ENCODE measurements at places on chromosomes 2 and 18.

- no peak for DNase-seq
Measured at GRCh38 chr2:227267410-227268115, 57.5 kb upstream of the MFF start.

GRCh38 chr2:231394211-231395141 lies 1.0 kb upstream of the B3GNT7 start:
- DNase-seq = no peak

DNA sequence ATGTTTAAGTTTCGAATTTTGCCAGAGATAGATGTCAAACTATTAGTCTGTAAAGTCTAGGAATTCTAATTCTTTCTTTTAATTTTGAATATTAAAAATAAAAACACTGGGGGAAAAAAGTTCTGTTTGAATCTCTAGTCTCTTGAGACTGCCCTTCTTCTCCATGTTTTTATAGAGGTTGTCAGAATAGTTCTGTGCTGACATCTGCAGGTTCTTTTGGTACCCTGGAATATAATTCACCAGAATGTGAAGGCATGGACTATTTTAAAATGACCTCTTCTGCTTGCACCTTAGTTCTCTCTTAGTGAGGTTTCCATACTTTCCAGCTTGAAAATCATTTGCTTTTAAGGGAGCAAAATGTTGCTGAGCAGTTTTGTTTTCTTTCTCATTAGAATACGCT lies 121.0 kb upstream of the MSTN start:
- no peak for DNase-seq

DNA sequence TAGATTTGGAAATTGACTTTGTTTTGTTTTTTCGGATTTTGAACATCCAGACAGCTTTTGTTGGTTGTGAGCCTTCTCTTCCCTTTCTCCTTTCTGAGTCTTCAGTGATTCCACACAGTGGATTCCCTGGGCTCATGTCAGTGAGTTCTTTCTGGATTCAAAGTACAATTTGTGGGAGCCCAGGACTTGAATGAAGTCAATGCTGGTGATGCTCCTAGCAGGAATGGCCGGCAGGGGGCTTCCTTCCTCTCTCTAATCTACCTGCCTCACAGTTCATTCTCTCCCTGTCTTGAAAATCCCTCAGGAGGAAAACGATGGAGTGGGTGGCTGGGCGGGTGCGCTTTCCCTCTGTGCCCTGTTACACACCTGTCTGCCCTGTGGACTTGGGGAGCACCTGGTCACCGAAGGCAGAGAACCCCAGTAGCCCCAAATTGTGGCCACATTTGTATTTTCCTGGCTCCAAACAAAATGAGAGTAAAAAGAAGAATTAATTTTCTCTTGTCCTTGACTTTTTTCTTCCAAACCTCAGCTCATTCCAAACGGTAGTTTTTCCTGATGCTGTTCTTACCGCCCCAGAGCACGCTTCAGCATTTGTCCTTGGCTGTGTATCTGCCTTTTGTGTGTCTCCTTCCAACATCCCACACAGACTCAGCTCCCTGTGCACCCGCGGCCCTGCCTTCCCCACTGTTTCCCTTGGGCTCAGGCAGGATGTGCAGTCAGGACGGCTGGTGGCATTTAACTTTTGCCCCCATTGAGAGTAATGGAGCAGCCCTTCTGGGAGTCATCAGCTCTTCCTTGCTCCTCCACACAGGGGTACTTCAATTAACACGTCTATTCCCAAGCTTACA lies 86.6 kb downstream of the MARCO start:
- no peak for DNase-seq

GRCh38 chr2:127025359-127026166 lies 81.4 kb downstream of the BIN1 start:
- peak; percentile 61 for DNase-seq

GRCh38 chr2:233650981-233651380 lies 14.7 kb downstream of the UGT1A10 start:
- DNase-seq = no peak

DNA sequence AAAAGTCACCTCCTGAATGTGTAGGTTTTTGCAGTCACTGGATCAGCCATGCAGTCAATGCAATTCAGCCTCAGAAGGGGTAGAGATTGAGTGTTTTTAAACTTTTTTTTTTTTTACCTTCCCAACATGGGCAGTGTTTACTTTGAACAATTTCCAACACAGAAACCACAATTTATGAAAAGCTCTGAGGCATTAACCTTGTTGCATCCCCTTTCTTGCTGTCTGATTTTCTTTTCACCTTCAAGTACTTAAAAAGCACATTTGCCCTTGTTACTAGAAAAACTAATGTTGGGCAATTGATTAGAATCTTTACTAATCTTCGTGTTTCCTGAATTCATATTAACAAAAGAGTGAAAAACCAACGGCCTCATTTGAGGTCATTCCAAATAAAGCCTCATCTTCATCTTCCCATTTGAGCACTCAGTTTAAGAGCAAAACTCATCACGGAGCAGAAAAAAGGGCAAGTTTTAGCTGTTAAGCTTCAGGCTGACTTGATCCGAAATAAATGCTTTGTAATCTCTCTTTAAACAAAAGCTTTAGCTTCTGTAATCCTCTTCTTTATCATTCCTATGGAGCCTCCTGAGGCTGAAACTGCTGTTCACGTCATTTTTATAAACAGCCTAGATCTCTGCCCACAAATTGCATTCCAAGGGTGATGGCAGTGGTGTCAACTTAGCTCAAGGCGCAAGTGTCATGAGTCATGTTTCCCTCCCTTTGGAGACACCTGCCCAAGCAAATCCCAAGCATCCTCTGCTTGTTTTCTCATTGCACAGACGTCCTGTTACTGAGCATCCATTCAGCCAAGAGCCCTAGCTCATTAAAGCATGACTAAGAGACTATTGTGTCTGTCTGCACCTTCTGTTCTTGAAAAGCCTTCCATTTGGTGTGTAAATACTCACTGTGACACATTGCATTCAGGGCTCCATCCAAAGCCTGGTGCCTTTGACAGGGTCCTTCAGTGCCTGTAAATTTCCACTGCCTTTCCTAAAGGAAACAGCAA lies 107.7 kb downstream of the HNMT start:
- DNase-seq = no peak

DNA sequence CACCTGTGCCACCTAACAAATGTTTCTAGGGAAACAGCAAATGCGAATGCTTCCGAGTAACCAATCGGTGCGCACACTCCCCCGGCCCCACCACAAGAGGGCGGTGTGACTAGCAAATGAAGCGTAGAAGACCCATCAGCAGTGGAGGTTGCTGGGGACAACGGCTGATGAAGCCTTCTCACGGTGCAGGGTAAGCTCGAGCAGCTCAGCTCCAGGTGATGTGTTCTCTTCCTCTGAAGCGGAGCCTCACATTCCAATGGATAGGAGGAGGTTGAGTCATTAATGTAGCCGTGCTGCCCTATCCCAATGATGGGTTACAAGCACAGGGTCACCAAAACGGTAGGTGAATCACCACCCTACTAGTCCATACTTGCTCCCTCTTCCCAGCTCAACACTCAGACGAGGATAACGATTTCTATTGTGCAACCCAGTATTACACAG lies 127.6 kb upstream of the TWIST2 start:
- DNase-seq = no peak

DNA sequence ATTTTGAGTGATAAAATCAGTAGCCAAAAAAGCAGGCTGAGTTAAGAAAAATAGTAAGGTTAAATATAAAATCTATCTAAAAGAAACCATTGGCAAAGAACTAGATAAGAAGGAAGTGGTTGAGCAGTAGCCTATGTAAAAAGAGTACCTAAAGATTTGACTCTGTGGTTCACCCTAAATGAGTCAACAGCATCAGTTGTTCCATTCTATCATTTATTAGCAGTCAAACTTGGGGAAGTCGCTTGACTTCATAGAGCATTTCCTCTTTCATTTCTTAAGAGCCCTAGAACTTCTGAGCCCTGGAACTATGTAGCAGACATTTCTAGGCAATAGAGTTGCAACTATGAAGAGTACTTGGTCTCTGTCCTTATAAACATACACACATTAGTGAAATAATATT lies 381.7 kb downstream of the NUP35 start:
- DNase-seq = no peak

DNA sequence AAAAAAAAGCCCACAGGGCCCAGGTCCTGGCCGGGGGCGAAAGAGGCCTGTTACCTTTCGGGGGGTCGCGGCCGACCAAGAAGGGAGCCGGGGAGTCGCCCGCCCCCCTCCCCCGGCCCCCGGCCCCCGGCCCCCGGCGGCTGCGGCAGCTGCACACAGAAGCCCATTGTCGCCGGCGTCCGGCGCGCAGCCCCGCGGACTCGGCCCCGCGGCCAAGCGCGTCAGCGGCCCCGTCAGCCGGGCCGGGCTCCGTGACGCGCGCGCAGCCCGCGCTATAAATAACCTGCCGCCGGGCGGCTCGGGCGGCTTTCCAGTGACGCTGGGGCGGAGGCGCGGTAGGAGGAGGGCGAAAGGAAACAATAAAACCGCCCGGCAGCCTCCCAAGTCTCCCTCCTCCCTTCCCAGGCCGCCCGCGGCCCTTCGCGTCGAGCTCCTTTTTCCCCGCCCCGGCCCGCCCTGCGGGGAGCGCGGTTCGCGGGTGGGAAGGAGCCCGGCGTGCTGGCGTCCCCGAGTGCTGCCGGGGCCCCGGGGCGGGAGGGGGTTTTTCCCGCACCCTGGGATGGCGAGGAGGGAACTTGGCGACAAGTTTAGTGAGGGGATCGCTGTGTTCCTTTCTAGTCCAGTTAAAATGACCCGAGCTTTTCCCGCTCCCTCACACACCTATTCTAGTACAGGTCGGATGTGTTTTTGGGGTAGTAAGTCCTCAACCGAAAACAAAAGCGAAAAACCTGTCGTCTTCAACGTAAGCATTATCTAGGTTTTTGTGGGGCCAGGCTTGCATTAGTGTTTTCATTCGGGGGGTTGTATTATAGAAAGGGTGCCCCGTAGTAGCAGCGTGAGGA lies 10.0 kb upstream of the NR4A2 start:
- DNase-seq = peak; percentile 79

GRCh38 chr2:144705328-144706245 lies 185.7 kb upstream of the ZEB2 start:
- no peak for DNase-seq

DNA sequence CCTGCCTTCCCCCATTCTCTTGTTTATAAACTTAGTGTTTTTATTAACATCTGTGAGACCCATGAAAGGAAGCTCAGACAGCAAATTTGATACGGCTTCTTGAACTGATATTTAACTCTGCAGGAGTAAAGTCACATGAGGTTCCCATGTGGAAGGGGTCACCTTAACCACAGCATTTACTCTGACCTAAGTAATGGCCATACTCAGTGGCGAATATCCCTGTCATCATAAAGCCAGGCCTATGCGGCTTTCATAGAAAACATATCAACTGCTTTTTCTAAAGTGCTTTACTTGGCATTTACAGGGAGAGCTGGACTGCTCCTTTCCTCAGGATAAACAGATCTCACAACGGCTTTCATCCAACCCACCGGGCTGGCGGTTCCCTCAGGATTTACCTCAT lies 9.0 kb downstream of the REG1A start:
- DNase-seq = no peak

DNA sequence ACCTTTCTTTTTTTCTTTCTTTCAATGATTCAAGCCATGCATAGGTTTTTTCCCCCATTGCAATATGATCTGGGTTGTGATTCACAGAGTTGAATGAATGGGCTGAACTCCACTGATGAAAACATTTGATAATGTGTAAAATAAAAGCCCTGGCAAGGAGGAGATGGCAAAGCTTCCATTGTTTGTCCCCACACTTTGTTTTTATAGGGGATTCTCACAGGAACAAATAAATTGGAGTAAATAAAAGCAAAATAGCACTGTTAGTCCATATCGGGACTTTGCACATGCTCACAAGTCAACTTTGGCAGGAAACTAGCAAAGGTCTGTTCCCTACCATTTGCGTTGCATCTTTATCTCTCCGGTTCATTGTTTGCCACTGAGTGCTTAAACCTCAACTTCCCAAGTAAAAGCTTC lies 55.7 kb downstream of the MEIS1 start:
- no peak for DNase-seq

GRCh38 chr2:164657129-164657528 lies 35.8 kb upstream of the GRB14 start:
- no peak for DNase-seq

DNA sequence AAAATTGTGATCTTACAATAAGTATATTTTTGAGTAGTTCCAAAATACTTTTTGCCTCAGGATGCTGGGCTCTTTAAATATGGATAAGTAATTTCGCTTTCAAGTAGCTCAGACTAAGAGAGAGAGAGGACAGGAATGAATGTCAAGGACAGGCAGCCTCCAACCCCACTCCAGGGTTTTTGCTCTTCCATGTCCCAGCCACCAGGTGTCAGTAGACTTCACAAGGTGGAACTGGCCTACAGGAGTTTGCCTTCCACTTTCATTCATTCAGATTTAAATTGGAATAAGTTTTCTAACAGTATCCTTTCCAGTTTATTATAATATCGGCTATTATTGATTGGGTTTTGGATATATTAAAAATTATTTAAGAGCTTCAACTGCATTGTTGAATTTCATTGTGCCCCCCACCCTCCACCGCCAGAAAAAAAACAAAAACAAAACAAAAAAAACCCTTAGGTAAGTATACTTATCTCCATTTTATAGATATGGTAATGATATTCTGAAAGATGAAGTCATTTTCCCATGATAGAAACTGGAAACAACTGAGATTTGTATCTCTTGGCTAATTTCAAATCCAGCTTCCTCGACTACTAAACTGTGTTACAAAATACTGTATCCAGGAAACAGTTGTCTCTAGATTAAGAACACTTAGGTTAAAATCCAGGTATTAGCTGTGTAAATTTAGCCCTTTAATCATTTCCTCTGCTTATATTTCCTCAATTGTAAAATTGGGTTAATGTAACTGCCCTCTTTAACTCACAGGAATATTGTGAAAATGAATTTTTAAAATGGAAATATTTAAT lies 793.1 kb downstream of the ERBB4 start:
- DNase-seq = no peak

DNA sequence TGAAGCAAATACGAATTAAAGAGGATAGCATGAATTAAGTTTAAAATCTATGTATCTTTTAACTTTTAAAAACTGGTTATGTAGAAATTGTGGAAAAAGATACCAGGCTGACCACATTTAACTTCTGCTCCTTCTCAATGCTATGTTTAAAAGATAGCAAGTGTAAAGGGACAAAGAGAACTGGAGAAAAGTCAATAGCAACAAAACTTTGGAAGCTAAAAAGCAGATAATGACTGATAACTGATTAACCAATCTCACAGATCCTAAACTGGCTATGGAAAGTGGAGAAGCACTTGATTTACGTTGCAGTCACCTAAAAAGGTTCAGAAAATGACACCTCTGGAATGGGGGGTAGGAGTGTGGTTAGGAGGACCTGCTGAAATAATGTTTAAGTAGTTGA lies 224.4 kb downstream of the RAB3GAP1 start:
- no peak for DNase-seq

Measured in activated gamma-delta T cell treated with anti-CD3 and anti-CD28 coated beads, Interleukin-2, amount 50 U/mL, for 16 hours (primary cell).